ENCODE measurements at places on chromosomes 6 and 20.
A peak's percentile ranks its signal among the peaks of the same experiment; 100 is the strongest.

DNA sequence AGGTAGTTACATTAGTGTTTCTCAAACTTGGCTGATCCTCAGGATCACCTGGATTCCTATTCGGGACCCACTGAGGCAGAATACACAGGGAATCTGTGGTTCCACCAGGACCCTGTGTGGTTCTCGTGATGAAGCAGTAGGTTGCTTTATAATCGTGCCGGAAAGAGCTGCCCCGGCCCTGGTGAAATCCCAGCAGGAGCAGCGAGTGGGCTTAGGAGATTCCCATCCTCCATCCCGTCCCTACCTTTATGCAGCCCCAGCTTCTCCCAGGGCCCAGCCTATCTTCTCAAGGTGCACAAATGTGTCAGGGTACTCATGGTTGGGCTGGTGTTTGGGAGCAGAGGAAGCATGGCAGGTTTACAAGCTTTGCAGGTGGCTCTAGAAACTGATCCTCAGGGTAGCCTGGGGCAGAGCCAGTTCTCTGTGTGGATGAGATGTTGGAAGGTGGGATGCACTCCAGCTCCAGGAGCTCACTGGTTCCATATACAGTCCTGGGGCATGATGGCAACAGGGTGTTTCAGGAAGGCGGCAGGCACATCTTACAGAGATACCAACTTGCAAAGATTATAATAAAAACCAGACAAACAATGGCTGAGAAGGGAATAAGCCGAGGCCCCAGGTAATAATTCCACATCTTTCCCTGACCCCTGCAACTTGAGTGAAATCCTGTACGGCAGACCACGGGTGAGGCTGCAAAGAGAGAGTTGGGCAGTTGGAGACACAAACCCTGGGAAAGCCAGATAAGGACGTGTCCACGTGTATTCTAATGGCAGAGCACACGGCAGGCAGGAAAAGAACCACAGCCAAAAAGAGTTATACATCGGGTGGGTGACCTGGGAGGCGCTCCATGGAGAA is 5.9 kb downstream of the SLC22A1 start:
- DNase-seq = no peak

- DNase-seq = no peak
Observed at GRCh38 chr6:128511506-128511905, 8.9 kb downstream of the PTPRK start.

DNA sequence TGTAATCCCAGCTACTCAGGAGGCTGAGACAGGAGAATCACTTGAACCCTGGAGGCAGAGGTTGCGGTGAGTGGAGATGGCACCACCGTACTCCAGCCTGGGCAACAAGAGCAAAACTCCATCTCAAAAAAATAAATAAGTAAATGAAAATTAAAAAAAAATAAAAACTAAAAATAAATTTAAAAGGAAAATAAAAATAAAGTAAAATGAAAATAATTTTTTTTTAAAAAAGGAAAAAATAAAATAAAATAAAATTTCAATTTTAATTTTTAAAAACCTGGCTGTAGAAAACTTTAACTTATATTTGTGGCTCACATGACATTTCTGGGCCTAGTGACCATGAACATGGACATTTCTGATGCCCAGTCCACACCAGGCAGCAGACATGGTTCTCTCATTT is 16.1 kb downstream of the HCK start:
- no peak for DNase-seq

DNA sequence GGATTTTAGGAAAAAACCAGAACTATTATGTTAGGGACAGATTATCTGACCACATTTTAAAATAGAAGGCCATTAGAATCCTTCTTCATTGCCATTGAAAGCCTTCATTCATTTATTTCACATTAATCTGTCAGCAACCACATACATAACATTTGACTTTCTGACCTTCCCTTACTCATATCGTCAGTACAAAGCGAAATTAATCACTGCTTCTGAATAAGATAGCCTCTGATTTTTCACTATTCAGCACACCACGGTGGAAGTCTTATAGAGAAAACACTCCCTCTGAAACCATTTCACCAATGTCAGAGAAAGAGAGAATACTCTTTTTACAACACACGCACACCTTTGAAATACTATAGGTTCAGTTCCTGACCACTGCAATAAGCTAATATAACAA is 442.5 kb upstream of the ID4 start:
- DNase-seq = no peak

DNA sequence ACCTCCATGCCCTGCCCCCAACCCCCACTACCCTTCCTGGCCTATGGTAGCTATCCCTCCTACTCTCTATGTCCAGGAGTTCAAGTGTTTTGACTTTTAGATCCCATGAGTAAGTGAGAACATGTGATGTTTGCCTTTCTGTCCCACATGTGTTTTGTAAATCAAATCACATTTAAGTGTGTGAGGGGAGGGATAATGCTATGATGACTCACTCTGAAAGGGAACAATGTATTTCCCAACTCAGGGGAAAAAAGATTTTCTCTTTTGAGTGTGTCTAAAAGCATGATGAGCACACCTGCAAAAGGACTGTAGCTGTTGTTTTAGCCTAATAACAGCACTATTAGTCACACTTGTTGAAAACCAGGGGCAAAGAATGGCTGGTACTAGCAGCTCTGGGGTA is 193.7 kb downstream of the GJA10 start:
- DNase-seq = no peak

- no peak for DNase-seq
Observed at GRCh38 chr6:152094992-152095592, 287.6 kb downstream of the ESR1 start.

GRCh38 chr6:13355999-13356785 is 27.9 kb upstream of the TBC1D7 start:
- peak; percentile 37 for DNase-seq

GRCh38 chr6:54716877-54717276 is 129.7 kb upstream of the FAM83B start:
- no peak for DNase-seq

GRCh38 chr6:156601152-156602065 is 175.8 kb upstream of the ARID1B start:
- DNase-seq = no peak

DNA sequence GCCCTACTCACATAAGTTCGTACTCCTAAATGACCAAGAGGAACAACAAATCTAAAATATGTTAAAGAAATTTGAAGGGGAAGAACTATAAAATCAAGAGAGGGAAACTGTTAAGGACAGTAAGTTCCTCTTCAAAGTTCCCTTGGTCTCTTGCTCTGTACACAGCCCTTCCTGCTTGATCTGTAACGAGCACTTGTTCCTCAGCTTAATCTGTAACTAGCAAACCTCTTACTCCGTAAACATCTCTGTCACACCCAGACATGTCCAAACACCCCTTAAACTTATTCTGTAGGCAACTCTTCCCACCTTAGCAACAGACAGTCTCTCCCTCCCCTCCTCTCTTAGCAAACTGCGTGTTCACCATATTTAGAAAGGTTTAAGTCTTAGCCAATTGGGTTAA is 29.9 kb downstream of the PLN start:
- DNase-seq = no peak

DNA sequence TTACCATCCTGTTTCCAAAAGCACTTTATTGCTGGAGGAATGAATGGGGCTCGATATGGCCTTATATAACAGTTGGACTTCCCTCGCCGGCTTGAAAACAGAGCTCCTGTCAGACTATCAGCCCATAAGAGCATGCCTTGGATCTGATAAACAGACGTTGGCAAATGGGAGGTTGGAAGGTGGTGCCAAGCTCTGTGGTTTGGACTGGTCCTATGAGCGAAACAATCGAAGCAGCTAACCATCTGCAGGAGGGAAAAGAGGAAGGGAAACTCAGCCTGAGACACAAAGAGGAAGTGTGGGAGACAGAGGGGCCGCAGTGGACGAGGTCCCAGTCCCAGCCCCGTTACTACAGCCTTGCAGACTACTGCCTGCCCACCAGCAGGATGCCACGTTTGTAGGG is 92.9 kb downstream of the TFAP2C start:
- DNase-seq = no peak

- DNase-seq = no peak
Observed at GRCh38 chr6:13364842-13365241, 36.5 kb upstream of the TBC1D7 start.

- DNase-seq = no peak
Observed at GRCh38 chr6:105839266-105839665, 246.9 kb upstream of the PRDM1 start.

GRCh38 chr6:134372603-134373281 is 54.8 kb upstream of the SGK1 start:
- no peak for DNase-seq

GRCh38 chr20:17721802-17722486 is 22.2 kb downstream of the BANF2 start:
- no peak for DNase-seq

- no peak for DNase-seq
Observed at GRCh38 chr6:108850669-108851465, 2.6 kb downstream of the ARMC2 start.

GRCh38 chr6:73041051-73041450 is 184.2 kb downstream of the KHDC1L start:
- no peak for DNase-seq

GRCh38 chr6:165891320-165891719 is 228.3 kb upstream of the PDE10A start:
- no peak for DNase-seq

GRCh38 chr20:62428396-62429295 is 1.3 kb upstream of the RBBP8NL start:
- no peak for DNase-seq

DNA sequence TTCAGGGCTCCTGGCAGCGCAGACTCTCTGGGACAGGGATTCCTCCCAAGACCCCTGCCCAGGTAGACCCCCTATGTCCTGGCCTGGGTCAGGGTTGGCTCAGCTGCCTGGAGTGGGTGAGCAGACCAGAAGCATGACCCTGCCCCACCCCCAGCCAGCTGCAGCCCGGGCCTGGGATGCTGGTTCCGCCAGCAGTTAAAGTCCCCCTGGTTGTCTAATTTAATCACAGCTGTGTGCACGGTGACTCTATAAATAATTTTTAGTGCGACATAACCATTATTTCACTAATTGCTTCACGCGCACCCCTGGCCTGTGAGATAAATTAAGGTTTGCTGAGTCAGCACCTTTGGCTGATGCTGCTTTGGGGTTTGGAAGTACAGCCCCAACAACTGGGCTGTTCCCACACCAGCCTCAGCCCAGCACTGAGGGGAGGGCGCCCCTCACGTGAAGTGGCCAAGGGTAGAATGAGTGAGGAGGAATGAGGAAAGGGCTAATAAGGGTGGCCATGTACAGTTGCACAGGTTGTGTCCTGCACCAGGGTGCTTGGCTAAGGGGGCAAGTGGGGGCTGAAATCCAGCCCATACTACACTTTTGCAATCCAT is 26.1 kb upstream of the CDH22 start:
- DNase-seq = no peak

- no peak for DNase-seq
Observed at GRCh38 chr20:58877050-58877975, 24.8 kb downstream of the GNAS start.

DNA sequence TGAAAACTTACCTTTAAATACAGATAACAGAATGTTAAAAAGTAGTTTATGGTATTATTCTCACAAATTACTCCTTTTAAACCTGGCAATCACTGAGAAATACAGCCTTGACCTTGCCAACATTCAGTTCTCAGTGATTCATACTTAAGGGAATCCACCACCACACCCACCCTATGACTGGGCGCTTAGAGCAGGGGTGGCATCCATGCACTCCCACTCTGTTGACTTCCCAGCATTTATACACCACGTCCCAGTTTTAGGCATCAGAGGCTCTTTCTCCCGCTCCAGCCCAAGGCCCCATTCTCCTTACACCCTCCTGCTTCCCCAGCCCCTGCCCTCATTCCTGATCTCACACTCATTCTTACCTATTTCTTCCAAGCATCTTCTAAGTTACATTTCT is 16.3 kb downstream of the TRAF3IP2 start:
- DNase-seq = no peak

- DNase-seq = no peak
Observed at GRCh38 chr6:160238761-160239751, 19.6 kb downstream of the SLC22A2 start.

DNA sequence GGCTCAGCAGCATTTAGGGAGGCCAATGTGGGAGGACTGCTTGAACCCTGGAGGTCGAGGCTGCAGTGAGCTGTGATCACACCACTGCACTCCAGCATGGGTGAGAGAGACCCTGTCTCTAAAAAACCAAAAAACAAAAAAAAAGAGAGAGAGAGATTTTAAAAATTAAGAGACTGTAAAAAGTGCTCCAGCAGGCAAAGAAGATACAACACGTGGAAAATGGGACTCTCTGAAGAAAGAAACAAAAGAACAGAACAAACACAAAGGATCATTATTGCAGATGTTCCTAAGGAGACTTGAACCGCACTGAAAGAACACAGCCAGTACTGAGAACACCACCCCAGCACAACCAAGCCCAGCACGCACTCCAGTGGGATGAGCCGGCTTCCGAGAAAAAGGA is 74.2 kb downstream of the TAF4 start:
- no peak for DNase-seq

GRCh38 chr6:21228411-21228810 is 365.1 kb upstream of the SOX4 start:
- DNase-seq = no peak

- DNase-seq = no peak
Observed at GRCh38 chr6:45789238-45789637, 226.4 kb downstream of the CLIC5 start.

DNA sequence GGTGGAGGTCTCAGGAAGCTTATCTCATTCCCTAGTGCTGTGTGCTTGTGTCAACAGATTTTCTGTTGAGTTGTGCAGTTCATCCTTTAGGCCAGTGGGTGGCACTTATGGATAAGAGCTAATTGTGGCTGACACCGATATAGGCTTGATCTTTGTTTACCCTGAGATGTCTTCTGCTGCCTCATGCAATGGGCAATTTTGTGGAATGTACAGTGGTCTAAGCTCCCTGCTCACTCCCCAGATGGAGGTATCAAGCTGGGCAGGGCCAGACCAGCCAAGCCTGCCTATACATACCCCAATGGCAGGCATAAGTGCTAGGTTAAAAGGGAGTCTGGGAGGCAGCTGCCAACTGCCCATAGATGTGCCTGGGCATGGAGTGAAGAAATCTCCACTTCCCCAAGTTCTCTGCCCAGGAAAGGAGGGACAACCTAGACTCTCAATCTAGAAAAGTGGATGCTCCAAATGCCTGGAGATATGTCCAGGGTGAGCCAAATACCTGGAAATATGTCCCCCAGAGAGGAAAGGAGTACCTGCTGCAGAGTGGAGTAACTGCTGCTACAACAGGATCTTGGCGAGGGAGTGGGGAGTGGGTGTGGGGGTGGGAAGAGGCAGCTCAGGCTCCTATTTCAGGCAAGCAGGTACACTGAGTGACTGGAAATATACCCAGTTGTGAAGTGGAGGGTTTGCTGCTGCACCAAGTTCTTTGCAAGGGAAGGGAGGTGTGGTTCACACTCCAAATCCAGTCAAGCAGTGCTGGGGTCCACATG is 53.2 kb upstream of the ARG1 start:
- DNase-seq = peak; percentile 15

DNA sequence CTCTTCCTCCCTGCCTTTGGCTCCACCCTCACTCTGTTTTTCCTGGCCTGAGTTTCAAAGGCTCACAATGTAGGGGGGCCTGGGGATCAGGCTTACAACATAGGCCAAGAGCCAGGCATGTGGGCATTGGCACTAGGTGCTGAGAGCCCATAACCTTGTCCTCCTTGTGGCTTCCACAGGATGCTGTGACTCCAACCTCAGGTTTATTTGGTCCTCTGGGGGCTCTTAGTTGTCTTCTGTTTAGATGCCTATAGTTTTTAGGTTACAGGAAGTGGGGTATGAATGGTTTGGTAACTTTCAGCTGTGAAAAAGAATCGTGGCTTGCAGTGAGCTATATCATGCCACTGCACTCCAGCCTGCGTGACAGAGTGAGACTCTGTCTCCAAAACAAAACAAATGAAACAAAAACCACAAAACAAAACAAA is 25.6 kb downstream of the MMP24 start:
- DNase-seq = no peak

- DNase-seq = no peak
Observed at GRCh38 chr6:31287619-31288018, 15.7 kb upstream of the HLA-C start.

- no peak for DNase-seq
Observed at GRCh38 chr6:64988148-64988547, 718.9 kb downstream of the EYS start.

Data from CD4-positive, alpha-beta T cell (primary cell).